Uterus (tissue), 4 donors: ENCODE measurements at places on chromosomes 1 and 21.

- no peak for DNase-seq
Observed at GRCh38 chr1:70264839-70265238, 43.7 kb downstream of the SRSF11 start.

GRCh38 chr1:111959436-111959835 is 30.0 kb downstream of the KCND3 start:
- no peak for DNase-seq

- DNase-seq: no peak
Observed at GRCh38 chr1:169802888-169803287, 8.2 kb upstream of the METTL18 start.

DNA sequence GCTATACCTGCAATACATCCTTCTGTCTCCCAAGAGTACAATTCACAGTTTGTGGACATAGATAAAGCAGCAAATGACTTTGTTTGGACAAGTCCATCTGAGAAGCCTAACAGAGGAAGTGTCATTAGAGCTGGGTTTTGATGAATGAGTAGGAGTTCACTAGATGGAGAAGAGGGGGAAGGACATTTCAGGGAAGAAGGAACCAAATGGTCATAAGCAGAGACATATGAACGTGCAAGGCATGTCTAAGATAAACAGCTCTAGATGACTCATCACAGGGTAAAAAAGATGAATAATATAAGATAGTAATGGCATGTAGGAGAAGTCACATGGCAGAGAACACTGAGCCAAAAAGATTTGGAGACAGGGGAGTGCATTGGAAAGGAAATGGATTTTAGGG is 54.5 kb downstream of the HMGB4 start:
- DNase-seq: no peak

- DNase-seq: no peak
Observed at GRCh38 chr1:17276568-17276967, 27.7 kb downstream of the PADI3 start.

GRCh38 chr21:36028127-36029069 is 31.9 kb downstream of the SETD4 start:
- peak; percentile 77 for DNase-seq

DNA sequence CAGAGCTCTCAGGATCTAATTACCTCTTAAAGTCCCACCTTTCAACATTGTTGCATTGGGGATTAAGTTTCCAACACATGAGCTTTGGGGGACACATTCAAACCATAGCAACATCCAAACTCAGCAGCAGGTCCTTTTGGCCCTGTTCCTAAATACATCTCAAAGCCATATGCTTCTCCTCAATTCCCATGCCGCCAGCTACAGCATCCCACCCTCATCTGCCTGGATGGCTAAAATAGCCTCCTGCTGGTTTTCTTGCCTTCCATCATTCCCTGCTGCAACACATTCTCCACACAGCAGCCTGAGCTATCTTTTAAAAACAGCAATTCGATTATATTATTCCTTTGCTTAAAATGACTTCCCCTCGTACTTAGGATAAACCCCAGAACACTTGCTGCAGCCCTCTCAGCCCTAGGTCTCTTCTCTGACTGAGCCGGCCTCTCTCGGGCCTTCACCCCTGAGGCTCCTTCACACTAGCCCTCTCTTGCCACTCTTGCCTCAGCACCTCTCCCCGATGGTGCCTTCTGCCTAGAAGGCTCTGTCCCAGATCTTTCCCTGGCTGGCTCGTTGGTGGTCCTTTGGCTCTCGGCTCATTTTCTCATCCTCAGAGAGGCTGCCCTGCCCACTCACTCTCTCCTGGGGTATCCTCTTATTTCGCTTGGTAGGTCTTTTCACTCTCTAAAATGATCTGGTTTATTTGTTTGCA is 16.5 kb downstream of the MYBPH start:
- DNase-seq: no peak

- DNase-seq: no peak
Observed at GRCh38 chr1:66380452-66381212, 153.3 kb upstream of the SGIP1 start.

GRCh38 chr1:43786960-43787359 is 79.6 kb downstream of the ST3GAL3 start:
- no peak for DNase-seq

- DNase-seq: no peak
Observed at GRCh38 chr1:32275424-32275823, 16.5 kb upstream of the HDAC1 start.

- DNase-seq: no peak
Observed at GRCh38 chr1:10398278-10398733, 558 bp upstream of the PGD start.

DNA sequence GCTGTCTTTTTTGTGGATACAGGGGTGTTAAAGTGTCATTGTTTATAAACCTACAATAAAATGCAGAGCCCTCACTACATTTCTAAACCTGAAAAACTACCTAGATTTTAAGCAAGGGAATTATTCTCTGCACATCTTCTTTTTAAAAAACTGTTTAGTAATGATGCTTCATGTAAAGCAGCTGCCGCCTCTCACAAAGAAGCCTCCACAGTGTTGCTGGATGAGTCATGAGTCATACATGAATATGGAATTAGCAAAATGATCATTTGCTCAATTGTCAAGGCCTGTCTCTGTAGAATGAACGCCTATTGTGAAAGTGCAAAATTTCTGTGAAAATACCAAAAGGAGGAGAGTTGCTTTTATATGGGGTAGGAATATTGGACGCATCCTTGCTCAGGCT is 259.5 kb upstream of the CHRM3 start:
- DNase-seq: no peak

- no peak for DNase-seq
Observed at GRCh38 chr21:31052489-31053142, 14.3 kb upstream of the KRTAP19-8 start.

DNA sequence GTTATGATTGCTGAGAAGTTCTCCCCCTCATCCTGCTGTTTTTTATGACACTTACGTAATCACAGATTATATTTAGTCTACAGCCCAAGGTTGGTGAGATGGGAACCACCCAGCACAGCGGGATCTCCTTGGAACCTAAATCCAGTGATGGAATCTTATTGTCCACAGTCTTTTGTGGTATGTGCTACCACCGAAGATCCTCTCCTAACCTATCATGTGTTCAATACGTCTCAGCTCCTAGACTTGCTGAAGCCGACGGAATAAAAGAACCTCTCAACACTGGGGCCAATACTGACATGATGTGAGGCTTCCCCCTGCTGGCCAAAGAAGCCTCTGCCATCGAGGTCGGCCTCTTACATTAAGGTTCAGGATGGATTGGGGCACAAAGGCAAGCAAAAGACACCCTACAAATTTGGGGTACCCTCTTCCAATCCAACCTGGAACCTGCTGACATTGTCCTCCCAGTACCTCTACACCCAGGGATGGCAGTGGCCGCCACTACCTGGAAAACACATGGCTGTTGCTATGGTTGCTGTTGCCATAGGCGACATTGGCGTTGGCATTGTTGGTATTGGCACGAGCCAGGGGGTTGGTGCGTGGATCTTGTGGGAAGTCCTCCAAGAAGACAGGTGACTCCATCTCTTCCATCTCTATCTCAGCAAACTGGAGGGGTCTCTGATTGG is 19.4 kb upstream of the KIF21B start:
- DNase-seq: peak; percentile 47

DNA sequence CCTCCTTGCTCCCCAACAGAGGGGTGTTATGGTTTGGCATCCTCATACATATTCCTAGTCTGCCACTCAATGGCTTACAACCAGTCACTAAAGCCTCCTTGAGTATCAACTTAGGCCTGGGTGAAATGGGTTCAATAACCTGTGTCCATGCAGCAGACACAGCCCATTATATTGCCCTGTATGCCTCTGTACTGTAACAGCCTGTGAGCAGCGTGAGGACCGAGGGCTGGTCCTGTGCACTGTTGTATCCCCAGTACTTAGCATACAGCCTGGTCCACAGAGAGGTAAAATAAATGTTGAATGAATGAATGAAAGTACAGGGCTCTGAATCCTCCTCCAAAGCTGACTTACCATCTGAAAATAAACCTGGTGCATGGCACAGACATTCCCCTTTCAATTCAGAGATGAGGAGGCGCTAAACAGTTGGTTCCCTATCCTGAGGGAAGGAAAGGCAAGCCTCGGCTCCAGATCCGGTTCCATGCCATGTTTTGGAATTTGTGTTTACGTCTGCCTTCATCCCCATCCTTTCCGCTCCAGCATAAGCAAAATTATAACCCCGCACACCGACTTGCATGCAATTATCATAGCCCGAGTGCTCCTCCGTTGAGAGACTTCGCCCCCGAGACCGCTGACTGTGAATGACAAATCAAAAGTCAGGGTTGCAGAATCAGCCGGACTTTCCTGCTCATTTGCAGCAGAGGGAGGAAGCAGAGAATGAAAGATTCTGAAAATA is 45.0 kb upstream of the DNAJC6 start:
- DNase-seq: no peak

DNA sequence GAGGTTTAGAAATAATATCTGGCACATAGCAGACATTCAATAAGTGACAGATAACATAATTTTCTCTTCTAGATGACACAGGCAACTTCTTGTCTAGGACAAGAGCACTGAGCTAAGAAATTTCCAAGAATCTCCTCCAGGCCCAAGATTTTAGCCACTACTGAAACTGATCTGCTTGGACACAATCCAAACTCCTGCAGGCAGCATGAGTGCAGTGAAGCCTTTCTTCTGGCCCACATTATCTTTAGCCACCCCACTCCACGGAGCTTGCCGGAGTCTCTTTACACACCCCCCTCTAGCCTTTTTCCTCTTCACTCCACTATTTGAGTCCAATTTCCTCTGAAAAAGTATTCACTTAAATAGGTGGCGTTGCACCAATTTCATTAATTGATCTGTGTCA is 142.9 kb upstream of the DUSP10 start:
- no peak for DNase-seq

GRCh38 chr1:230317823-230318819 is 108.0 kb downstream of the PGBD5 start:
- DNase-seq: no peak

DNA sequence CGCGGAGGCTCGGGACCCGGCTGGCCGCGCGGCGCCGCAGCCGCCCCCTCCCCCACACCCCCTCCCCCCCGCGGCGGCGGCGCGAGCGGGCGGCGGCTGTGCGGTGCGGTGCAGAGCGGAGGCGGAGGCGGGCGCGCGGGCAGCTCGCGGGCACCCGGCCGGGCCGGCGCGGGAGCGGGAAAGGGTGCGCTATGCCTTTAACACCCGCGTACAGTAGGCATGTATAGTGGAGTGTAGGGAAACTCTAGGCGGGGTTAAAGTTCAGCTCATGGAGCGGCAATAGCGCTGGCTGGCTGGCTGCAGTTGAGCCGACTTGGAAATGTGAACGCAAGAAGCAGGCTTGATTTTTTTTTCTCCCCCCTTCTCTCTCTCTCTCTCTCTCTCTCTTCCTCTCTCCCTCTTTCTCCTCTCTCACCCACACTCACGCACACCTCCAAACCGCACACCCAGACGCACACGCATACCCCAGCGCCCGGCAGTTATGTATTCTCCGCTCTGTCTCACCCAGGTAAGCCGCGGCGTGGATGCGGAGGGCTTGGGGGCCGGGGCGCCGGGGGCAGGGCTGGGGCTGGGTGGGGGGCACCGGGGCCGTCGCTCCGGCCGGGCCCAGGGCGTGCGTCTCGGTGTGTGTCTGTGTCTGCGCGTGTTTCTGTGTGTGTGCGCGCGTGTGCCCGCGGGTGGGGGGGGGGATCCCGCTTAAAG is at the start of gene NFIA:
Gene NFIA, plus strand, starts transcription at position 251 of the 702 bp plus-strand sequence.
- peak; percentile 49 for DNase-seq

GRCh38 chr1:23593042-23593521 is 33.8 kb upstream of the ID3 start:
- no peak for DNase-seq

GRCh38 chr1:228925691-228926090 is 190.4 kb downstream of the RHOU start:
- DNase-seq: no peak

GRCh38 chr1:67376381-67376780 is 53.8 kb downstream of the SERBP1 start:
- DNase-seq: no peak

GRCh38 chr1:235502601-235503402 is 1.4 kb downstream of the B3GALNT2 start:
- no peak for DNase-seq

DNA sequence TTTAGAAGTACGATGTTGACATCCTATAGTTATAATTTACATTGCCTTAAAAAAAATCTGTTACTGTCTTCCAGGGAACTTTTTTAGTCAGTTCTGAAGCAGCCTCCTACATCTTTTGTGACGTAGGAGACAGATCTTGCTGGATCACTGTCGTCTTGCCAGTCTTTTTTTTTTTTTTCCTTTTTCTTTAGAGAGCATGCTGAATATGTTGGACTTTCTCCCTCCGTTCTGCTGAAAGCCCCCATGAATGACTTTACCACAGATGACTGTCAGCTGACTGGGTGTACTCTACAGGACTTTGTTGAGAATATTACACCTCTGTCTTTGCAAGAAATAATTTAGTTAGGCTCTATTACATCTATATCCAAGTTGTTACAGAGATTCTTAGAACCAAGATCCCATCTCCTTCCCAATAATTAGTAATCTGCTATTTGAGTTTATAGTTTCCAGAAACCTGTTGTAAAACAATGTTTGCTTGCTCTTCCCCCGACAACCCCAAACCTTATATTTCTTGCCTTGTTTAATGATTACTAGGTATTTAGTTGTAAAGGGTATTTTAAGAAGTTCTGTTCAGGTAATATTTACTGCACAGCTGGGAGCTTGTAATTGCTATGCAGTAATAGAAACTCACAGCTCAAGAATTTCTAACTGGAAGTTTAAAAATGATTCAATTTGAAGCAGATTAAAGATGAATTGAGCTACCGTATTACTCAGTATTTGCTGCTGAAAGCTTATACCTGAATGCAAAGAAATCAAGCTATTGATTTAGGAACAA is 61.8 kb downstream of the RASAL2 start:
- no peak for DNase-seq

GRCh38 chr1:26041978-26042377 is 3.9 kb downstream of the SLC30A2 start:
- no peak for DNase-seq
